ENCODE measurements at places on chromosomes 6 and 20.

DNA sequence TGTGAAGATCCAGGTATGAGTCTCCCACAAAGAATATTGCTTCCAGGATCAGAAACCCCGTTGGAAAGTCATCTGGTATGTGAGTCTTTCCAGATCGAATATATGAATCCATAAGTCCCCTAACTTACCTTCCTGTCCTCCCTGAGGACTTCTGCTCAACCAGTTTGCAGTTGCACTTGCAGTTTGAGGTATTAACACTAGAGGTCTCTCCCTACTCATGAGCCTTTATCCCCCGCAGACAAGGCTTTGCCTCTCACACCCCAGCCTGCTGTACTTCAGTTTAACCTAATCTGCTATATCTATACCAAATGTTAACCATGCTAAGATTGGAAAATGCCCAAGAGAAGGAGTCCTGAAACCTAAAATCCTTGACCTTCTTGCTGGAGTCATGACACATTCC, 135.3 kb upstream of the DEFB112 start:
- DNase-seq, result no peak

DNA sequence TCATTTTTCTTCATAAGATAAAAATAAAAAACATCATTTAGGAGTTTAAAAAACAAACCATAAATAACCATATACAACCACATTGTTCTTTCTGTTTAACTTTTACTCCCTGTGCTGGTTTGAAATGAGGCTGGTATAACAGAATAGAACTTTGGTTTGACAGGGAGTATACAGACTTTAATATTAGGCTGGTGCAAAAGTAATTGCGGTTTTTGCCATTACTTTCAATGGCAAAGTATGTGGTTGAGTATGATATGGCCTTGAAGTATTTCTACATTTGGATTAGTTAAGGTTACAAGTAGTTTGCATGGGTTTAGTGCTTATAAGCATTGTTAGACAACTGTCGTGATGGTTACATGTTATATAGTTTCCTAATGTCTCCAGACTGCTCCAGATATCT, 29.0 kb upstream of the COL10A1 start:
- DNase-seq, result no peak

GRCh38 chr20:14765370-14765701, 427.9 kb upstream of the FLRT3 start:
- no peak for DNase-seq

GRCh38 chr20:60480950-60481742, 522.9 kb downstream of the CDH26 start:
- DNase-seq, result no peak

DNA sequence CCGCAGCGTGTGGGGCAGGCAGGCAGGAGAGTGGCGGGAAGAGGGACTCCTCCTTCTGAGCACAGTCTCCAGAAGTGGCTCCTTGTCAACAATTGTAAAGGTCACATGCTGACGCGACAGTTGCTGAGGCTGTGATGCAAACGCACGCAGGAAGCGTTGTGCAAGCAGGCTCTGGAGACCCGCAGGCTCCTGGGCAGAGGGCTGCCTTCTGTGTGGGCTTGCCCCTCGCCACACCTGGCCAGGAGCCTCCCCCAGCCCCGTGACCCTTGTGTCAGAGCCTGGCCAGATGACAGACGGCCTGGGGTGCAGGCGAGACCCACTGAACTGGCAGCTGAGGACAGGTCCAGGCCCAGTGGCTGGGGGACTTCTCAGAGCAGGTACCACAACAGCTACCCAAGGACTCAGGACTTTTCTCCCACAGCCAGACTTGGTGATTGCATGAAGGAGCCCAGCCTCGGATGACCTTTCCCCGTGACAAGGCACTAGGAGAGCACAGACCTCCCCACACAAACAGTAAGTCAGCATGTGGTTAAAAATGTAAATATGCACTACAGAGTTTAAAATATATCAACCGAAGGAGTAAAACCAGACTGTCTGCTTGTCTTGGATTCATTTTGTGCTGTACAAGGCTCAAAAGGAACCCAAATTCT, 222.1 kb upstream of the RREB1 start:
- DNase-seq, result no peak

DNA sequence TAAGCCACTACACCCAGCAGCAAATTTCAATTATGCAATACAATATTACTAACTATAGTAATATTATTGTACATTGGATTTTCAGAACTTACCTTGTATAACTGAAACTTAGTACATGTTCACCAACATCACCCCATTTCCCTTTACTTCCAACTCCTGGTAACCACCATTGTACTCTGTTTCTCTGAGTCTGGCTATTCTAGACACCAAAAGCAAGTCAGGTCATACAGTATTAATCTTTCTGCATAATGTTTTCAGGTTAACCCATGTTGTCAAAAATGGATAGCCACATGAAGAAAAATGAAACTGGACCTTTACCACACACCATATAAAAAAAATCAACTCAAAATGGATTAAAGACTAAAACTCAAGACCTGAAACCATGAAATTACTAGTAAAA, 558.2 kb downstream of the MMUT start:
- no peak for DNase-seq

DNA sequence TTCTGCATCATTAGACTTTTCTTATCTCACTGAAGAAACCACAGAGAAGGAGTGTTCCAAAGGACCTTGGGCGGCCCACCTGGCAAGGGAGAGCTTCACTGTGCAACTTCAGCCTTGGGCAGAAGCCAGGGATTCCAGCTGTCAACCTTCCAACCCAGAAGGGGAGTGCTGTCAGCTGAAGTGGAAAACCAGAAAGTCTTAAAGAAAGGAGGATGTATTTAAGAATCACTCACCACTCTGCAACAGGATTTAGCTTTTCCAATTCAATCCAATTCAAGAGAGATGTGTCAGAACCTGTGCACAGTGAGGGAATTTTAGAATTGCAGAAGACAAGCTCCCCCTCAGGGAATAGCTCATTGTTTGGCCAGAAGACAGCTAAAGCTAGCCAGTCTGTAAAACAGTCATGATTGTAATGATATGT, 553.7 kb downstream of the CD83 start:
- DNase-seq, result peak; percentile 63

DNA sequence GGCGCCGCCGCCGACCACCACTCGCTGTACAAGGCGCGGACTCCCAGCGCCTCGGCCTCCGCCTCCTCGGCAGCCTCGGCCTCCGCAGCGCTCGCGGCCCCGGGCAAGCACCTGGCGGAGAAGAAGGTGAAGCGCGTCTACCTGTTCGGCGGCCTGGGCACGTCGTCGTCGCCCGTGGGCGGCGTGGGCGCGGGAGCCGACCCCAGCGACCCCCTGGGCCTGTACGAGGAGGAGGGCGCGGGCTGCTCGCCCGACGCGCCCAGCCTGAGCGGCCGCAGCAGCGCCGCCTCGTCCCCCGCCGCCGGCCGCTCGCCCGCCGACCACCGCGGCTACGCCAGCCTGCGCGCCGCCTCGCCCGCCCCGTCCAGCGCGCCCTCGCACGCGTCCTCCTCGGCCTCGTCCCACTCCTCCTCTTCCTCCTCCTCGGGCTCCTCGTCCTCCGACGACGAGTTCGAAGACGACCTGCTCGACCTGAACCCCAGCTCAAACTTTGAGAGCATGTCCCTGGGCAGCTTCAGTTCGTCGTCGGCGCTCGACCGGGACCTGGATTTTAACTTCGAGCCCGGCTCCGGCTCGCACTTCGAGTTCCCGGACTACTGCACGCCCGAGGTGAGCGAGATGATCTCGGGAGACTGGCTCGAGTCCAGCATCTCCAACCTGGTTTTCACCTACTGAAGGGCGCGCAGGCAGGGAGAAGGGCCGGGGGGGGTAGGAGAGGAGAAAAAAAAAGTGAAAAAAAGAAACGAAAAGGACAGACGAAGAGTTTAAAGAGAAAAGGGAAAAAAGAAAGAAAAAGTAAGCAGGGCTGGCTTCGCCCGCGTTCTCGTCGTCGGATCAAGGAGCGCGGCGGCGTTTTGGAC, 2.0 kb downstream of the SOX4 start:
- peak; percentile 41 for DNase-seq

- DNase-seq, result no peak
Observed at GRCh38 chr20:52688345-52688744, 283.8 kb upstream of the TSHZ2 start.

GRCh38 chr6:143677891-143678791, at the start of gene PHACTR2:
Gene PHACTR2, plus strand, starts transcription at chr6:143677965. Its CDS starts 199 bp downstream, at chr6:143678164.
- DNase-seq, result peak; percentile 57

- DNase-seq, result no peak
Observed at GRCh38 chr6:99216959-99217358, 132.5 kb downstream of the FAXC start.

DNA sequence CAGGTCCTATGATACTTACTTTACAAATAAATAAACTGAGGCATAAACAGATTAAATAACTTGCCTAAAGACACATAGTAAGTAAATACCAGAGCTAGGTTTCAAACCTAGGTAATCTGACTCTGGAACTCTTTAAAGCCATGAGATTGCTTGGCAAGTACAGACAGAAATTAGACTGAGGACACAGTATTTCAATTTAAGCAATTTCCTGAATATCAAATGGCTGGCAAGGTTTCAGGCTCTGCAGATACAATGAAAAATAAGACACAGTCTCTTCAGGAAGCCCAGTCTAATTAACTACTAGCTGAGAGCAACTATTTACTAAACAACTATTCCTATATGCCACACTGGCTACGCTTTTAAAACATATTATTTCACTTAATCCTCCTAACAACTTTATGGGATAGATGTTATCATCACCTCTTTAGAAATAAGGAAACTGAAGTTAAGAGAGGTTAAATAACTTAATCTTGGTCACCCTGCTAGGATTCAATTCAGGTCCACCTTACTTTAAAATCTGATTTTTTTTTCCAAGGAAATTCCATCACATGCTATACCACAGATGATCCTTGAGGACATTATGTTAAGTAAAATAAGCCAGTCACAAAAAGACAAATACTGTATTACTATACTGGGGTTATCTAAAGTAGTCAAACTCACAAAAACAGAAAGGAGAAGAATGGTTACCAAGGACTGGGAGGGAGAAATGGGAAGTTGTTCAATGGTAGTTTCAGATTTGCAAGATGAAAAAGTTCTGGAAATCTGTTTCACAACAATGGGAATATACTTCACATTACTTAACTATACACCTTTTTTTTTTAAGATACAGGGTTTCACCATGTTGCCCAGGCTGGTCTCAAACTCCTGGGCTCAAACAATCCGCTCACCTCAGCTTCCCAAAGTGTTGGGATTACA, 4.1 kb downstream of the TRPC4AP start:
- no peak for DNase-seq

DNA sequence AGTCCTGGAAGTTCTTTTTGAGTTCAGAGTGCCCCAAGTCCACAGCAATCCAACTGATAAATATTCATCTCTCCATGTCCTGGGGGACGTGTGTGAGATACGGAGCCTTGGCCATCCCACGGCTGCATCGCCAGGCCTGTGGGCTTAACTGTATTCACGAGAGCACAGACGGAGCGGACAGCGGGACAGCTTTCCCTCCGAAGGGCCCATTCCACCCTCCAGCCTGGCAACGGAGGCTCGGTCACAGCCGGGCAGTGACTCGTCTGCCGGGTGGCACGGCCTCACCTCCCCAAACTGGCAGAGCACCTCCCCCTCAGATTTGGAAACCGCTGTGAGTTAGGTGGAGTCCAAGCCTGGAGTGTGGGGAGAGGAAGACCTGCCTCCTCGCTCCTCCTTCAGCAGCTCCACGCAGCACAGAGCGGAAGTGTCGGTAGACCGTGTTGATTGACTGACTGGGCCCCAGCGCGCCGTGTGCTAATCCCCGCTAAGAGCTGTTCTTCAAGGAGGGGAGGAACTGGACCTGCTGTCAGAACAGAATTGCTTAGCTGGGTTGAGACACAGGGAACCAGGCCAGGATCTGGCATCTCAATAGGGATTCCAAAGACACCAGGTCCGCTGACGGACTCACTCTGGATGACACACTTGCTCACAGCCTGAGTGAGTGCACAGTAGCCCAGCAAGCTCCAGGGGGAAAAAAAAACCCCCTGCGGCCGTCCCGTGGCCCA, 10.9 kb downstream of the FOXF2 start:
- DNase-seq, result no peak

GRCh38 chr6:18513253-18513798, 126.2 kb downstream of the RNF144B start:
- DNase-seq, result no peak

DNA sequence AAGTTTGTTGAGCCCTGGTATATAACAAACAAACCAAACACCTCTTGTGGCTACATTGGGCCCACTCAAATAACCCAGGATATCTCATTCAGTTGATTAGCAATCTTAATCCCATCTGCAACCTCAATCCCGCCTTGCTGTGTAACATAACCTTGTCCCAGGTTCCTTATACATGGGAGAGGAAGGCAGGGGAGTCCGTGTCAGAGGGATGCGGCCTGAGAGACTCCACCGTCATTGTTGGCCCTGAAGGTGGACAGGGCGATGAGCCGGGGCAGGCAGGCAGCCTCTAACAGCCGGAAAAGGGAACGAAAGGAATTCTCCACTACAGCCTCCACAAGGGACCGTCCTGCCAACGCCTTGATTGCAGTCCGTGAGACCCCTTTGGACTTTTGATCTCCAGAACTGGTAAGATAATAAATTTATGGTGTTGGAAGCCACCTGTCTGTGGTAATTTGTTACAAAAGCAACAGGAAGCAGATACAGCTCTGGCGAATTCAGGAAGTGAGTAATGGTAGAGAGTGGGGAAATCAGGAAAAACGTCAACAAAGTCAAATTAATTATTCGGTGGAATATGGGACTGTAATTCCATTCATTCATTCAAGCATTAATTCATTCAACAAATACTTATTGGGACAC, 124.5 kb upstream of the SALL4 start:
- peak; percentile 48 for DNase-seq

- DNase-seq, result no peak
Observed at GRCh38 chr6:116973976-116974375, 96.9 kb downstream of the RFX6 start.

DNA sequence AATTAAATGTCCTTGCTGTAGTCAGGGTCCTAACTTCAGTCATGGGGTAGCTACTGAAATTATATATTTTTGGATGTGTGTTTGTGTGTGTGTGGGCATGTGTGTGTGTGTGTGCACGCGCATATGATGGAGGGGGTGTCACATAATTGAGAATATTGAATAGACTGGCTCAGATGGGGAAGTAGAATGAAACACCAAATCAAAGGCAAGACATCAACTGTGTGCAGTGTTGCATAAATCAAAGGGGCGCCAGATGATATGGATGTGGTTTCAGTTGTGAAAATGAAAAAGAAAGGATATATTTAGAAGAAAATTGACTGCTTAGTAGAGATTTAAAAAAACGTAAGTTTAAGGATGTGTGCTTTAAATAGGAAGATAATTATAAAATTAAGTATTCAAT, 144.2 kb upstream of the CEP162 start:
- DNase-seq, result no peak

DNA sequence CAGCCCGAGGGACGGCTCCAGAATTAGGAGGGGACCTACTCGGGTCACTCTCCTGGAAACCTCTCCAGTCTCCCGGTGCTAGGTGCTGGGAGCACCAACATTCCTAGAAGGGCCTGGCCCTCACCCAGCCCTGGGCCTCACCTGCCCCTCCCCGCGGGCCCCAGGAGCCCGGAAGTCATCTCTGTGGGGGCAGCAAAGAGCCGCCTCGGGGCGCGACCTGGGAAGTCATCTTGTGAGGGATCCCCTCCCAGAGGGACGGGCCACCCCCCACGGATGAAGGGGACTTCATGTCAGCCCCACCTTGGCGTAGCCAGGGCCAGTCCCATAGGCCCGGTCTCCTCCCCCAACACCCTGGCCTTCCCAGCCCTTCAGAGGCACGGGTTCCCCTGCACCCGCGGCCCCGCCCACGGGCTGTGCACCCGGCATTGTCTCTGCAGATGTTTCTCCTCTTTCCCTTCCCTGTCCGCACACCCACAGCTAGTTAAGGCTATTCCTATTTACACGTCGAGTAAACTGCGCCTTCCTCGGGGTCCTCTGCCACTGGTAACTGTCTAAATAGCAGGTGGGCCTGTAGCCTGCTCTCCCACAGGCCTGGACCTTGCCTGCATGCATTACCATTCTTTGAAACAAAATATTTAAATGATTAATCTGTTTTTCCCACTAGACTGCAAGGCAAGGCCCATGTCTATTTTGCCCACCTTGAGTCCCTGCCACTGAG, 896 bp upstream of the RNASET2 start:
- DNase-seq, result no peak
